ENCODE measurements at places on chromosomes 12 and 14.

DNA sequence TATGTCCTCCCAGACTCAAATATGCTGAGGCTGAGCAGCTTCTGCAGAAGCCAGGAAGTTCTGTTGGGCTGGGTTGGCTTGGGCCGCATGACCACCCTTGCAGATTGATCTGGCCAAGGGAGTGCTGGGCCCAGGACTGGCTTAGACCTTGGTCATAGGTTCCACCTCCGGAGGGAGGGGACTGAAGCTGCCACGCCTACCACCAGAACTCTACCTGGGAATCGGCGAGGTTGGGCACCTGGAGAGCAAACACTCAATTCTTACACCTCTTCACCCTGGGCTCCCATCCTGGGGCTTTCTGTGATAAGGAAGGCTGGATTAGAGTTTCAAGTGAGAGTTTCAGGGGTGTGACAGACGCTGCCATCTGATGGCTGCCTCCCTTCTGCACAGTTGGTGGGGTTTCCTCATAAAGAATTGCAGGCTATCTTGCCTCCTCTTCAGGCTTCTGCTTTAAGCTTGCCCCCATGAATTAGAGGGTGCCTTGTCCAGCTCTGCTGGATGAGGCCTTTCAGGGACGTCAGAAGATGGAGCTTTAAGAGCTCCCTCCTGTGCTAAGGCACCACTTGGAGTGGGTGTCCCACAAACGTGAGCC lies 5.8 kb downstream of the SLC24A4 start:
- DNase-seq: no peak

DNA sequence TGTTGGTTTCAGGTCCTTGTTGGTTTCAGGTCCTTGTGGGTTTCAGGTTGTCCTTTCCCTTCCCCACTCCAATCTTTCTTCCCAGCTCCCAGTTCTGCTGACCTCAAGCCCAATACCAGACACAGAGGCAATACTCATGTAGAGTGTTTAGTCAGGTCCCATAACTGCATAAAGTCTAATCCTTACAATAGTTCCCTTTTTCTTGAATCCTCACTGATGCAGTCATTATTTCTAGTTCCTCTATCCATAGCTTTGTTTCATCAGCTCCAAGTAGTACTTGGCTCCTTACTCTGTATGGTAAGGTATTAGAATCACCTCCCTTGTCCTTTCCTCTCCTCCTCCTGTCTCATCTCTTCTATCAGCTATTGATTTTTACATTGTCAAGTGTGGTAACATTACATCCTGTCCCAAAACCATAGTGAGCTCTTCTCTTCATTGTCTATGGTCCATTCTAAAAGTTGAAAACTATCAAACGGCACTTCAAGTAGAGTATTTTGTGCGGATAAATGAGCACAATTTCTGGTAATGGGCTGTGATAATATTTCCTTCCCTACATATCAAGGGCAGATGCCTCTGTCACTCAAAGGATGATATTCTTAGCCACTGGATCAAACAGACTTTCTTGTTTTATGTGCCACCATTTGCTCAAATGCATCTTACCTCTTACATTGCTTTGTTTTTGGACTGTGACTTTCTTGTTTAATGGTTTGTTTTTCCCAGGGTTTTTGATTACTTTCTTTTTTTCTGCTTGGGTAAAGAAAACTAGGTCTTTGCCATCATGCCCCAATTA lies 57.2 kb upstream of the JDP2 start:
- no peak for DNase-seq

DNA sequence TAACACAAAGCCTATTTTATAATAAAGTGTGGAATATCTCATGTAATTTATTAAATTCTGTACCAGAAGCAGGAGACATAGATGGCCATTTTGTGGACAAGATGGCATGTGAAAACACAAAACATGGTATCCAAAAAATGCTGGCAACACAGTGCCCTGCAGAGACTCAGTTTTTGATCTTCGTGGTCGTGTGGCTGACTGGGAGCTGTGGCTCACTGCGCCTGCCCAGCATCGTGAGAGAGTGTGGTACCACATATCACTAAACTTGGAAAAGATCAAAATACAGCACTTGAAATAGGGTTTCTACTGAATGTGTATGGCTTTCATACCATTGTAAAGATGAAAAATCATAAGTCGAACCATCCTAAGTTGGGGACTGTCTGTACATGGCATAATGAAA lies 43.0 kb upstream of the MANSC4 start:
- no peak for DNase-seq

DNA sequence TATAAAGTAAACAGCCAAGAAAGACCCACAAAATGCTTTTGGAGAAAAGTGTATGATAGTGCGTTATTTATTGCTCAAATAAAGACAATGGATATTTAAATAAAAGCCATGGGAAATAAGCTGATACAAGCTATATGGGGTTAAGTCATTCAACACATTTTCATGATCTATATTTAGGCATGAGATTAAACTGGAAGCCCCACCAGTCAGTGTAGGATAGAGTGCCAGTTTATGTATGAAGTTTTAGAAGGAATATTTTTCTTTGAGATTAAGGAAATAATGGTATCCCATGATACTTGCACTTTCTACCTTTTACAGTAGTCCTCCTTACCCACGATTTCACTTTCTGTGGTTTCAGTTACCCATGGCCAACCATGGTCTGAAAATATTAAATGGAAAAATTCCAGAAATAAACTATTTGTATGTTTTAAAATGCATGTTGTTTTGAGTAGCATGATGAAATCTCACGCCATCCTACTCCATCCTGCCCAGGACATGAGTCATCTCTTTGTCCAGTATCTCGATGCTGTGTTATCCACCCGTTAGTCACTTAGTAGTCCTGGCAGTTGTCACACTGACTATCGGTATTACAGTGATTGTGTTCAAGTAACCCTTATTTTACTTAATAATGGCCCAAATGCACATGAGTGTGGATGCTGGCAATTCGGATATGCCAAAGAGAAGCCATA lies 22.3 kb downstream of the SYT1 start:
- no peak for DNase-seq

DNA sequence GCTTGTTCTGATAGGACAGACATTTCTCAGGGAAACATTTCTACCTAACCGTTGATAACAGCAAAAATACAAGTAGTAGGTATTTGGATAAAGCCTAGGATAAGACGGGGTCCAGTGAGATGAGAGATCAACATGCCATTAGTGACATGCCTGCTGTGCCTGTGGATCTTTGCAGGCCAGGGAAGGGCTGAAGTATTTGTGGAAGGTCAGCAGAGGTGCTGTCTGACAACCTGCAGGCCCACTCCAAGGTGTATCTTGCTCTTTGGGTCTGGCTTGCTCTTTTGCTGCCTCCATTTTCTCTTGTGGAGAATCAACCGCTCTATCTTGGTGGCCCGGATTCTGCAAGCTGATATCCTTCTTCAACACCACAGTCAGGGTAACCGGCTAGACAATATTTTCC lies 46.7 kb downstream of the MSRB3 start:
- DNase-seq: no peak

GRCh38 chr12:116528065-116528464 lies 31.1 kb upstream of the MAP1LC3B2 start:
- no peak for DNase-seq

GRCh38 chr12:100248886-100249285 lies 18.0 kb downstream of the DEPDC4 start:
- DNase-seq: no peak

DNA sequence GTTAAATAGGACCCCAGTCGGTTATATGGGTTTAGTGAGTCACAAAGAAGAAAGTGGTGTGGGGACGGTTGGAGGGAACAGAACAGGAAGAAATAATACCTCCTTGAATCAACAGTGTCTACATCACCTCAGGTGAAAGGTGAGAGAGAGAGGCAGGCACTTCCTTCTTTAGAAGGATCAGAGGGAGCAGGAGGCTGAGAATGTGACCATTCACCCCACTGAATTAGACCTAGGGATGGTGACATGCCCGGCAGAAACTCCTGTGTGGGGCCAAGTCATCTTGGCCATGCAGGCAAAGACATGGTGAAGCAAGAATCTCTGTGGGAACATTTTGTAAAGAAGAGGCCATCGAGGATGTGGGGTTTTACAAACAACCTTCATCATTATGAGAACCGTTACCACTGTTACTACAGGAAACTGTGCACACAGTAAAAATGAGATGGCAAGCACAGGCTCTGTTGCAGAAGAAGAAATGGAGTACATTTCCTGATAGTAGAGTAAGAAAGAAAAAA lies 1196.9 kb downstream of the VRK1 start:
- no peak for DNase-seq

GRCh38 chr12:64608901-64609535 lies 1.3 kb upstream of the RASSF3 start:
- no peak for DNase-seq

- DNase-seq: no peak
Observed at GRCh38 chr14:67221248-67221981, 19.8 kb upstream of the PALS1 start.

DNA sequence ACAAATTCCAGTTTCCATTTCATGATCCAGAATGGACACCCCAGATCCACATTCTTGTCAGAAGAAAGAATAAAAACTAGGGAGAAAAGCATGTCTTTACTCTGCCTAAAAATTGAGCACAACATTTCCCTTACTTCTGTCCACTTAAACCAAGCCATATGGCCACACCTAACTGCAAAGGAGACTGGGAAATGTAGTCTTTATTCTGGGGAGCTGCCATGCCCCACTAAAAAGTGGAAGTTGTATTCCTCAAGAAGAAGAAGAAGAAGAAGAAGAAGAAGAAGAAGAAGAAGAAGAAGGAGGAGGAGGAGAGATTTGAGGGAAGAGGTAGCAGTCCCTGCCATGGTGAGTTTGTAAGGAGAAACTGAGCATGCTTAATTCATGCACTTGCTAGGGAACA lies 84.5 kb downstream of the GPR65 start:
- DNase-seq: no peak

GRCh38 chr12:84072961-84073360 lies 839.6 kb downstream of the SLC6A15 start:
- no peak for DNase-seq

GRCh38 chr12:130070126-130070611 lies 92.1 kb upstream of the FZD10 start:
- DNase-seq: no peak

- no peak for DNase-seq
Observed at GRCh38 chr12:47247418-47247817, 167.7 kb upstream of the AMIGO2 start.

- DNase-seq: no peak
Observed at GRCh38 chr12:52805739-52806138, 8.2 kb downstream of the KRT4 start.

GRCh38 chr14:69132513-69133181 lies 20.3 kb downstream of the DCAF5 start:
- no peak for DNase-seq

- no peak for DNase-seq
Observed at GRCh38 chr12:21962236-21962635, 21.0 kb upstream of the ABCC9 start.

GRCh38 chr12:79885911-79886490 lies 48.9 kb downstream of the PPP1R12A start:
- DNase-seq: no peak

- DNase-seq: no peak
Observed at GRCh38 chr12:105384916-105385535, 54.5 kb downstream of the C12orf75 start.

GRCh38 chr12:39723831-39724230 lies 104.2 kb upstream of the ABCD2 start:
- DNase-seq: no peak

DNA sequence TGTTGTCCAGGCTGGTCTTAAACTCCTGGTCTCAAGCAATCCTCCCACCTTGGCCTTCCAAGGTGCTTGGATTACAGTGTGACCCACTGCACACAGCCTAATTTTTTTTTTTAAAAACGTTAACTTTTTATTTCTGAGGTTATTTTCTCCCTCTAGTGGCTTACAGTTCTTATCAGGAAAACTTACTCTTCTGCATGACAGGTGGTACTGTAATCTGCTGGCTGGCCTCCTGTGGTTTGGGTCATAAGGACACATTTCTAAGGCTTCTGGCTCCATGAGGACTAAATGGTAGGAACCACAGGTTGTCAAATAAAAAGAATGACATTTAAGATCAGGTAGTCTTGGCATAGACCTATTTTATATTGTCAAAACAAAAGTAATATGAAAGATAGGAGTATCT lies 7.7 kb upstream of the NCKAP1L start:
- DNase-seq: peak; percentile 36

GRCh38 chr14:105152794-105153241 lies 15.8 kb downstream of the JAG2 start:
- no peak for DNase-seq

DNA sequence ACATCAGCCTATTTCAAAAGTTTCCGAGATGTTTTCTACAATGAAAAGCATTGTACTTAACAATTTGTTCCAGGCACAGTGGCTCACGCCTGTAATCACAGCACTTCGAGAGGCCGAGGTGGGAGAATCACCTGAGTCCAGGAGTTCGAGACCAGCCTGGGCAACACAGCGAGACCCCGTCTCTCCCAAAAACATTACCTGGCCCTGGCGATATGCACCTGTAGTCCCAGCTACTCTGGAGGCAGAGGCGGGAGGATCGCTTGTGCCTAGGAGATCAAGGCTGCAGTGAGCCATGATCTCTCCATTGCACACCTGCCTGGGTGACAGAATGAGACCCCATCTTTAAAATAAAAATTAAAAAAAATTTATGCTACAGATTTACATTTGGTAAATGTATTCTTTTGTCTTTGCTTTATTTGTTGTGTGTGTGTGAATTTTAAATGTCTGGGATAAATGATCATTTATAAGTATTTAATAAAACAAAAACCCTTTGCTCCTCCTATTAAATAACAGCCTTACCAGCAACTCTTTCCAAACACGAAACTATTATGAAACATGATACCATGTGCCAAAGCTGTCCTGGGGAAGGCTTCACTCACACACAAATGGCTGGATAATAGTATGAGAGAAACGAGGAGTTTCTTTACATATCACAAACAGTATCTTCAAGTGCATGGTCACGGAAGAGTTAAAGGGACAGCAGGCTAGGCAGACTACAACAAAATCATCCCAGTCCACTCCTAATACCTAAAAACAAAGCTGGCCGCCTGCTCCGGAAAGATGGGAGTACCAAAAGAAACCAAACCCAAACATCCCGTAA lies 1.1 kb downstream of the ATXN3 start:
- no peak for DNase-seq

GRCh38 chr12:100733817-100734593 lies 60.6 kb upstream of the ANO4 start:
- no peak for DNase-seq

DNA sequence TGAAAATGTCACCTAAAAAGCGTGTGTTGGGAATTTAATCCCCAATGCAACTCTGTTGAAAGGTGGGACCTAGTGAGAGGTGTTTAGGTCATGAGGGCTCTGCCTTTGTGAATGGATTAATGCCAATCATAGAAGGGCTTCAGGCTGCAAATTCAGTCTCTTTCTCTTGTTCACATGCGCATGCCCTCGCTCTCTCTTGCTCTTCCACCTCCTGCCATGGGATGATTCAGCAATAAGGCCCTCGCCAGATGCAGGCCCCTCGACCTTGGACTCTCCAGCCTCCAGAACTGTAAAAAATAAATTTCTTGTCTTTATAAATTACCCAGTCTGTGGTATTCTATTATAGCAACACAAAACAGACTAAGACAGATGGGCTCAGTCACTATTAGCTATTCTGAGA lies 55.4 kb downstream of the PLXNC1 start:
- DNase-seq: no peak

DNA sequence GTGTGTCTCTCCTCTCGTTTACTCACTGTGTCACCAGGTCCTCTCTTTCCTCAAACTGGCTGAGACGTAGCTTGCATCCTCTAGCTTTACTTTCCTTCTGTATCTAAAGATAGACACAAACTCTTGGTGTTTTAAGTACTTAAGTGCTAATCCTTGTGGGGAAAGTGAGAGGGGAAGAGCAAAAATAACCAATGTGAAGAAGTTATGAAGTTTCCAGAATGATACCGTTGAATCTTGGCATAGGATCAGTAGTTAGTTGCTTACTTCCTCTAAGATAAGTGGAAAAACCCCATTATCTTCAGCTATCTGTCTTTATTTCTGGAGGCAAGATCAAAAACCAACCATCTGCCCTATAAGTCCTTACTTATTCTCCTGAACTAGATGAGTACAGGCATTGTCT lies 10.6 kb downstream of the FAR2 start:
- no peak for DNase-seq

Measured in WERI-Rb-1 (cell line).